ENCODE measurements at places on chromosomes 7 and 10.

GRCh38 chr10:100614429-100615095, 78.8 kb downstream of the HIF1AN start:
- no peak for DNase-seq

GRCh38 chr7:31120800-31121513, 68.8 kb downstream of the ADCYAP1R1 start:
- no peak for DNase-seq

DNA sequence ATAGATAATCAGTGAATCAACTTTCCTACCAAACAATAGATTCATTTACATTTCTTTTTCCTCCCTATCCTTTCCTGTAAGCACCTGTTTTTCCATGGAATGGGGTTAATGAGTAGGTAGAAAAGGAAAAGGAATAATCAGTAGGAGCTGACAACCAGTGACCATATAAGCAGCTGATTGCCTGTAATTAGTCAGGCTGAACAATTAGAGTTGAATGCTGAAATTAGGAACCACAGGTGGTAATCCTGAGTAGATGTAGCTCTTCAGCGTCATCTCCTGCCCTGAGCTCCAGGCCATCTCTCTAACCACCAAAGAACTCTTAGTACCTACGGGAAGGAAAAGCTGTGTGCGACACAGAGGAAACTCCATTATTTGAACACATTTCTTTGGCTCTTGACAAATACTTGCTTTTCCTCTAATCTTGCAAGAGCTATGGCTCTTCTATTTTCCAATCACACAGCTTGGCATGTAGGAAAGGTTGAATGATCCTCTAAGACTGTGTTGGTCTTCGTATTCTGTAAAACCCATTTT, 63.8 kb downstream of the KLHDC10 start:
- no peak for DNase-seq

- no peak for DNase-seq
Measured at GRCh38 chr10:37010741-37011140, 114.7 kb upstream of the ANKRD30A start.

- DNase-seq: no peak
Measured at GRCh38 chr7:29146057-29146706, at the start of gene CPVL. CPVL (minus strand) TSS chr7:29146537; CDS start chr7:29121061, 25,476 bp downstream.

DNA sequence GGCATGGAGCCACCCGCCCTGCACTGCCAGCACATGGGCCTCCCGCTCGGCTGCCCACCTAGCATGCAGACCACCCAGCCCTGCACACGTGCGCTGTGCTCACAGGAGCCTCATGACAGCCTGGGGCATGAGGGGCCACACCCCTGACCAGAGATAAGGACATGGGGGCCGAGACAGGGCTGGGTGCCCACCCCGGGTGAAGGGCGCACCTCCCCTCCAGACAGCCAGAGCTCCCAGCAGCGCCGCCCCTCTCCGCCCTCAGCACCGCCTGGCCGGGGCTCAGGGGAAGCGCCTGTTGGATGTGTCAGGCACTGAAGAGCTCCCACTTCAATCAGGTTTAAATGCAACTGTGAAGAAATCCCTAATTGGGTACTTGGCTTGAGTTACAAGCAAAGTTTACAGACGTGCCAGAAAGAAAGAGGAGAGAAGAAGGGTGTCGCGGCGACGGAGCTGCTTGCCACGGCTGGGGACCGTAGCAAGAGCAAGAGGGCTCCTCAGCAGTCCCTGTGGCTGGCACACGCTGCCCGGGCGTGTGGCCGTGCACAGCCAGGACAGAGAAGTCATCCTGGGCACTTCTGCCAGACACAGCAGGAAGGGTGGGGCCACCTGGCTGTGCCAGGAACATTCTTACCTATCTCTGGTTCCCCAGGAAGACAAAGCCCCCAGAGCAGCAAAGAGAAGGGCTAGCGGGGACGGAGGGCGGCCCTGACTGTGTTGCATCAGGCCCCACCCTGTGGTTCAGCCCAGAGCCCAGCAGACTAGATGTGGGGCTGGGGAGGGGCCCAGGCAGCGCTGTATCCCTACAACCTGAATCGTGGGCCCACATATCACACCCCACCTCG, 247.4 kb downstream of the ELFN1 start:
- peak; percentile 77 for DNase-seq

DNA sequence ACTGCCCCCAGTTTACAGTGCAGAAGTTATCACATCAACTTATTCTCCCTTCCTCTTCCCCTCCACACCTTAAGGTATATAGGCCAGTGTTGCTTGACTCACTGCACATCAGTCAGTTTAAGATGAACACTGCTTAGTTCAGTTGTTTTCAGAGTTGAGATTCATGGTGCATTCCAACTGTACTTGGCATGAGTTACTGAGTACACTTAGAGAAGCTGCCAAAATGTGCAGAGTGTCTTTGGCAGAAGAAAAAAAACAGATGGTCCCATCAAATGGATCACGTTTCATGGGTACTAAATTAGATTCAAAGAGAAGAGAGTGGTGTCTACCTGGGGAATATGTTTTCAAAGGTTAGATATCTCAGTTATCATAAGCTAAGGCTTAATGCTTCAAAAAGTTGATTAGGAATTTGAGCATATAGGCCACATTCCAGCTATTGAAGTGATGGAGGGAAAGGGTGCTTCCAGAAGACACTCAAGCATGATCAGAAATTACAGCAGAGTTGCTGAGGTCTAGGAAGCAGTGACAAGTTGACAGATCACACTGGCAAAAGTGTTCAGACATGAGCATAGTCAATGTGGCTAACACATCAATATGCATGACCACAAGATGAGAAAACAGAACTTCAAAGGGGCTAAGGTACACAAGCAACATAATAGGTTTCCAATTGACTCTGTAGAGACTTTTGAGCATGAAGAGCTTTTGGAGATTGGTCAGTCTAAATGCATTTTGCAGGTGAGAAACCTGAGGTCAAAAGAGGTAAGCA, 579.2 kb upstream of the CELF2 start:
- DNase-seq: no peak

GRCh38 chr10:120940299-120940900, 89.2 kb downstream of the WDR11 start:
- no peak for DNase-seq

DNA sequence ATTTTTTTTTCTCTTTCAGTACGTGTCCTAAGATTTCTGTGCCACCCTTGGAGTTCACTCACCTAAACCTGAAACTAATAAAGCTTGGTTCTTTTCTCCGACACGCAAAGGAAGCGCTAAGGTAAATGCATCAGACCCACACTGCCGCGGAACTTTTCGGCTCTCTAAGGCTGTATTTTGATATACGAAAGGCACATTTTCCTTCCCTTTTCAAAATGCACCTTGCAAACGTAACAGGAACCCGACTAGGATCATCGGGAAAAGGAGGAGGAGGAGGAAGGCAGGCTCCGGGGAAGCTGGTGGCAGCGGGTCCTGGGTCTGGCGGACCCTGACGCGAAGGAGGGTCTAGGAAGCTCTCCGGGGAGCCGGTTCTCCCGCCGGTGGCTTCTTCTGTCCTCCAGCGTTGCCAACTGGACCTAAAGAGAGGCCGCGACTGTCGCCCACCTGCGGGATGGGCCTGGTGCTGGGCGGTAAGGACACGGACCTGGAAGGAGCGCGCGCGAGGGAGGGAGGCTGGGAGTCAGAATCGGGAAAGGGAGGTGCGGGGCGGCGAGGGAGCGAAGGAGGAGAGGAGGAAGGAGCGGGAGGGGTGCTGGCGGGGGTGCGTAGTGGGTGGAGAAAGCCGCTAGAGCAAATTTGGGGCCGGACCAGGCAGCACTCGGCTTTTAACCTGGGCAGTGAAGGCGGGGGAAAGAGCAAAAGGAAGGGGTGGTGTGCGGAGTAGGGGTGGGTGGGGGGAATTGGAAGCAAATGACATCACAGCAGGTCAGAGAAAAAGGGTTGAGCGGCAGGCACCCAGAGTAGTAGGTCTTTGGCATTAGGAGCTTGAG, at the start of gene CFTR:
CFTR (plus strand) TSS at position 801 of the 830 bp plus-strand sequence. CDS start 70 bp downstream, outside the sequence.
- peak; percentile 9 for DNase-seq

DNA sequence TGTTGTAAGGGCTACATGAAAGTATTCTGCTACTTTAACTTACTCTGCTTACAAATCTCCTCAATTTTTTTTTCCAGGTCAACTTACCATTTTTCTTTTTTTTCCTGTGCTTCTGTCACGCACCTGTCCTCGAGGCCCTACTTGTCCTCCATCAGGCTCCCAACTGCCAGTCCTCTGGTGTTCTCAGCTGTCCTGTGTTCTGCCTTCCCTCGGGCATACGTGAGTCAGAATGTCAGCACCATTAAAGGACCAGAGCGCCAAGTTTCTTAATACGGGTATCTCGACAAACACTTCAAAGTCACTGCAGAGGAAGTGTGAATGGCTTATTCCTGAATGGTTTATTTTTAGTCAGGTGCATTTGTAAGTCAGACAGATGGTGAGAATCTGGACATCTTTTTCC, at the start of gene TEX47:
TEX47 (minus strand) TSS at position 185 of the 400 bp plus-strand sequence. CDS start 795 bp downstream, outside the sequence.
- DNase-seq: no peak

DNA sequence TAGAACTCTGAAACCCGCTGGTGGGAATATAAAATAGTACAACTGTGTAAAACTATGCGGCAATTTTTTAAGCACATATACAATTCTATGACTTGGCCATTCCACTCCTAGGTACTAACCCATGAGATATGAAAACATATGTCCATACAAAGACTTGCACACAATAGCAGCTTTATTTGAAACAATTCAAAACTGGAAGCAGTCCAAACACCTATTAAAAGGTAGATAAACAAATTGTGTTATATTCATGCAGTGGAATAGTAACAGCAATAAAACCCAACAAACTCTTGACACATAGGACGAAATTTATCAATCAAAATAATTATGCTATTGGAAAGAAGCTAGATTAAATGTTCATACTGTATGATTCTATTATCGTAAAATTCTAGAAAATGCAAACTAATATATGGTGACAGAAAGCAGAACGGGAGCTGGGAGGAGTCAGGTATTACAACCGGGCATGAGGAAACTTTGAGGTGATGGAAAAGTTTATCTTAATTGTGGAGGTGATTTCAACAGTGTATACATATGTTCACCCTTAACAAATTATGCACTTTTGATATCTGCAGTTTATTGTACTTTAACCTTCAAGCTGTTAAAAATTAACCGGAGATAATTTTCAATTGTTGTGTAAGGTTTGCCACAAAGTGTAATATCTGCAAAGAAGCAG, 803 bp upstream of the STK31 start:
- no peak for DNase-seq

GRCh38 chr7:21671859-21672258, 129.0 kb downstream of the DNAH11 start:
- no peak for DNase-seq

- DNase-seq: no peak
Measured at GRCh38 chr7:67847092-67847787, 850.6 kb downstream of the TYW1 start.

DNA sequence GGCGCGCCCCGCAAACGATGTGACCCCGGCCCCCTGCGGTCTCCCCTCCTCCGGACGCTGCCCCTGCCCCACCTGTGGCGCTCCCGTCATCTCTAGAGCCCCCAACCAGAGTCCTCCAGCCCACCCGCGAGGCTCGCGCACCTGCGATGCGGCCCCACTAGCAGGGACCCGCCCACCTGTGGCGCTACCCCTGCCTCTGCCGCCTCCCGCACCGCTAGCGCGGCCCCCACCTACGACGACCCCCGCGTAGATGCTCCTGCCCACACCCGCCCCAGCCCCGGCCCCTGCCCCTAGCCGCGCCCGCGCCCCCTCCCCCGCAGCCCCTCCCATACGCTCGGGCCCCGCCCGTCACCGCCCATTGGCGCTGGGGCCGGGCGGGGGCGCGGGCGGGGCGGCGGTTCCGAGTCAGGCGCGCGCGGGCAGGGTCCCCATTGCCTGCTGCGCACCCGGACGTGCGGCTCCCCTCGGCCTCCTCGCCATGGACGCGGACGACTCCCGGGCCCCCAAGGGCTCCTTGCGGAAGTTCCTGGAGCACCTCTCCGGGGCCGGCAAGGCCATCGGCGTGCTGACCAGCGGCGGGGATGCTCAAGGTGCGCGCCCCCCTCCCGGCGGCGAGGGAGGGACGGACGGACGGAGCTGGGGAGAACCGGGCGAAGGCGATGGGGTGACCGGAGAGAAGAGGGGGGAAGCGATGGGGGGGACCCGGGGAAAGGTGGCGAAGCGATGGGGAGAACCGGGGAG, at the start of gene PFKP:
PFKP (plus strand) TSS at position 431 of the 741 bp plus-strand sequence; CDS start at position 479, 48 bp downstream.
- DNase-seq: peak; percentile 79

DNA sequence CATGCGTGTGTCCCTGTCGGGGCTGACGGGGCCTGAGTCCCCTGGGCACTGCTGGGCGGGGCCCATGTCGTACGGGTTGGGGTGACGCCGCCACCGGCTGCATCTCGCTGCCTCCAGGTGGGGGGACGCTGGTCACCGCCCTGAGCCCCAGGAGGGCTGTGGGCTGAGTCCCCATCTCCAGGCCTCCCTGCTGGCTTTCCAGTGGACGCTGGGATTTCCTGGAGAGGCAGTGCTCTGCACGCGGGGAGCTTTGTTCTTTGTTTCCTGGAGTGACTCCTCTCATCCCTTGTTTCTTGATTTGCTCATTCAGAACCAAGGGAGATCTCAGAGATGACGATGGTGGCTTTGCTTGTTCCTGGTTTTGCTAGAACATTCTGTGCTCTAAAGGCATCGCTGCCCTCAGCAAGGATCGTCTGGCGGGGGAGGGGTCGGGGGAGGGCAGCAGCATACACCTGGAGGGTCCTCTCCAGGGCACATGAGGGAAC, 21.0 kb downstream of the PWWP2B start:
- no peak for DNase-seq

GRCh38 chr7:40680657-40681056, 545.9 kb downstream of the SUGCT start:
- DNase-seq: no peak

GRCh38 chr7:30556840-30557239, 37.8 kb upstream of the GARS1 start:
- no peak for DNase-seq

- DNase-seq: no peak
Measured at GRCh38 chr10:9149134-9149533, 1094.6 kb downstream of the GATA3 start.

DNA sequence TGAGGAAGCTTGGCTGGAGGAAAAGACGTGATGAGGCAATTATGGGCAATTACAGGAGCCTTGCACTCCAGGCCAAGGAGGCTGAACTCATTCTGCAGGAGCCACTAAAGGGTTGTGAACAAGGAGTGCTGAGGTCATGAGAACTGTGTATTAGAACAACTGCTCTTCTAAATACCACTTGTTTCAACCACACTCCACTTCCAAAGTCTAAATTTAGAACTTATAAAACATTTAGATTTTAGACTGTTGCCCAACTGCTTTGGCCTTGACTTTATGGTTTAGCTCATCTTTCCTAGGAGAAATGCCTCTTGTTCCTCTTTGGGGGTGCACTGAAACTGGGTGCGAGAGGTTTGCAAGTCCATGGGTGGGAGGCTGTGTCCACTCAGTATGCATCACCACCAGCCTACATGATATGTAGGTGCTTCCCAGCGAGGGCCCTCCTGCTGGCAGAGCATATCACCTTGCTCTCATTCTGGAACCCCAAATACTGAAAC, 199.7 kb upstream of the AOAH start:
- DNase-seq: no peak

- DNase-seq: no peak
Measured at GRCh38 chr7:19700936-19701335, 7.9 kb downstream of the POLR1F start.
